ENCODE measurements at places on chromosomes 5 and 9.
A peak's percentile ranks its signal among the peaks of the same experiment; 100 is the strongest.

DNA sequence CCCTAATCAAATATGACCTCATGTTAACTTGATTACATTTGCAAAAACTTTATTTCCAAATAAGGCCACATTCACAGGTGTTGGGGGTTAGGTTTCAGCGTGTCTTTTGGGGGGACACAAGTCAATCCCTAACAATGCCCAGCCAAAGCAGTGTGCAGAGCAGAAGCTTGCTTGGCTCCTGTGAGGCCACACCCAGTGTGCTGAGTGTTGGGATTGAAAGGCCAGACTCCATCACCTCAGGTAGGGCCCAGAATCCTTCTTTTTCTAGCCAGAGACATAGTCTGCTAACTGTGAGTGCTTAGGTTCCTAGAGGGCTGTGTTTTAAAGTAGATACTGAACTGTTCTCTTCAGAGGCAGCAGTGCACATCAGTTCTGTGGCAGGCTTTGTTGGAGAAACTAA is 27.9 kb downstream of the KDM4C start:
- no peak for DNase-seq

DNA sequence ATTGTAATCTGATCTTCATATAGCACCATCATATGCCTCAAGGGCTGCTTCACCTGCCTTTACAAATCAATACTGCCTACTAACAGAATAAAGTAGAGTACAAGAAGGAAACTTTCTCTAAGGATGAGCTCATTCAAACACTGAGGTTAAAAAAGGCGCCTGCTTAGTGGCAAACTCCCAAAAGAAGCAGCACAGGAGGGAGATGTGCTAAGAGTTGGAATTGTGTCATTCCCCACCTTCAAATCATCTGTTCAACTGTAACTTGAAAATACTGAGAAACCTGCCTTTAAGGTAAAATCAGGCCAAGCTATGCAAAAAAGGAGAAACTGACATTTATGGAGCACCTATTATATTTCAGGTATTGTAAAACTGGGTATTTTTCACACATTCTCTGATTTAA is 560.6 kb downstream of the PTPRD start:
- DNase-seq: no peak

GRCh38 chr5:180785794-180786221 is 16.8 kb downstream of the MGAT1 start:
- DNase-seq: no peak

GRCh38 chr5:14768508-14769365 is 102.8 kb downstream of the ANKH start:
- no peak for DNase-seq

GRCh38 chr5:168941901-168942300 is 359.0 kb downstream of the SLIT3 start:
- no peak for DNase-seq

DNA sequence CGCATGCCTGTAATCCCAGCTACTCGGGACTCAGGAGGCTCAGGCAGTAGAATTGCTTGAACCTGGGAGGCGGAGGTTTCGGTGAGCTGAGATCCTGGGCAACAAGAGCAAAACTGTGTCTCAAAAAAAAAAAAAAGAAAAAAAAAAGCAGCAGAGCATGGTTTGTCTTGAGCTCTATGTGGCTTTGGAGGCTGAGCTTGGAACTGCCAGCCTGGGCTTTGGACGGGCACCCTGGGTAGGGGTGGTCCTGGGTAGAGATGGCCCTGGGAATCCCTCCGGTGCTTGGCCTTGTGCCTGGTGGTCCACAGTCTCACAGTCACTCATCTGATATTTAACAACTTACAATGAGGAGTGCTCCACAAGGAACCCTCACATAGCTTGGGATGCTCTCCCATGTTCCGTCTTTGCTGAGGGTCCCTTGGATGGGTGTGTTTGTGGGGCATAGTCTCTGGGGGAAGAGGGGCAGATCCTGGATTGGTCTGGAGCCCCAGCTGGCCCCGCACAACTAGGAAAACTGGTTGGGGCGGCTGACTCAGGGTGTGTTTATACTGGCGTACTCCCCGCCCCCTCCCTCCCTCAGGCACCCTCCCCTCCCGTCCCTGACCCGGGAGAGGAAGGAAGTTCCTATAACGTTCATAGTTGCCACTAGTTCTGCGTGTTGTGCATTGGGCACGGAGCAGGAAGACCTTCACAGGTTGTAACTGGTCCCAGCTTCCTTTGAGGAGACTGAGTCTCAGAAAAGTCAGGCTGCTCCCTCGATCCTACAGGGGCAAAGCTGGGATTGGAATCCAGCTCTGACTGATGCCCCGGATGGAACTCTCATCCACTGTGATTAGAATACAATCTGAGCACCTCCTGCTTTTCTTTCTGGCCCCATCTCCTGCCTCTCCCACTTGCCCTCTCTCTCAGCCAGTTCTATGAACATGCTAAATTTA is 11.2 kb downstream of the IER5L start:
- peak; percentile 46 for DNase-seq

GRCh38 chr5:141369994-141370848 is at the start of gene PCDHGB3:
Gene PCDHGB3 (plus strand): TSS chr5:141370242. CDS start chr5:141370395, 153 bp downstream.
- DNase-seq: no peak

GRCh38 chr5:448766-449090 is 5.8 kb downstream of the EXOC3 start:
- DNase-seq: no peak

DNA sequence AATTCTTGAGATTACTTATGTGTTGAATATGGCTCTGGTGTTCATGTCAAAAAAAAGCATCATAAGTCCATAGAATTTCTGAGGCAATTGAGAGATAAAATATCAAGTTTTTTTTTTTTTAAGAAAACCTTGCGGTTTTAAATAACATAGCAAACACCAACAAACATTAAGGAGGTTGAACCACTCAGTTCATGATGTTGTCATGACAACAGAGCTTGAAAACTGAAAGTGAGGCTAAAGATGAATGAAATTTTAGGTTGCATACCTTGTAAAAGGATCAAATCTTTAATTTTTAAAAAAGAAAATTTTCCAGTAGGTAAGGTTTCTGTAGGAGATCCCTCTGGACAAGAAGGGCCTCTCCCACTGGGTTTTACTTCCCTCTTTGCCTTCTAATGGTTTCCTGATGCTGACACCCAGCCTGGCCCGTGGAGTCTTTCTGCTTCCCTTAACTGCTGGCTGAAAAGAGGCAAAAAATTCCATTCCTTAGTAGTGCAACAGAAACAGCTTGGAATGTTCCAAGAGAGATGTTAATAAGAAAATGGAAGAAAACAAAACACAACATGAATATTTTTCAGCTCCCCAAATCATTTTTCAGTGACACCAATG is 60.0 kb upstream of the FER start:
- DNase-seq: no peak

GRCh38 chr9:78552802-78553201 is 255.9 kb downstream of the PSAT1 start:
- DNase-seq: peak; percentile 30

GRCh38 chr5:67201897-67202549 is 5.4 kb upstream of the CD180 start:
- DNase-seq: no peak

DNA sequence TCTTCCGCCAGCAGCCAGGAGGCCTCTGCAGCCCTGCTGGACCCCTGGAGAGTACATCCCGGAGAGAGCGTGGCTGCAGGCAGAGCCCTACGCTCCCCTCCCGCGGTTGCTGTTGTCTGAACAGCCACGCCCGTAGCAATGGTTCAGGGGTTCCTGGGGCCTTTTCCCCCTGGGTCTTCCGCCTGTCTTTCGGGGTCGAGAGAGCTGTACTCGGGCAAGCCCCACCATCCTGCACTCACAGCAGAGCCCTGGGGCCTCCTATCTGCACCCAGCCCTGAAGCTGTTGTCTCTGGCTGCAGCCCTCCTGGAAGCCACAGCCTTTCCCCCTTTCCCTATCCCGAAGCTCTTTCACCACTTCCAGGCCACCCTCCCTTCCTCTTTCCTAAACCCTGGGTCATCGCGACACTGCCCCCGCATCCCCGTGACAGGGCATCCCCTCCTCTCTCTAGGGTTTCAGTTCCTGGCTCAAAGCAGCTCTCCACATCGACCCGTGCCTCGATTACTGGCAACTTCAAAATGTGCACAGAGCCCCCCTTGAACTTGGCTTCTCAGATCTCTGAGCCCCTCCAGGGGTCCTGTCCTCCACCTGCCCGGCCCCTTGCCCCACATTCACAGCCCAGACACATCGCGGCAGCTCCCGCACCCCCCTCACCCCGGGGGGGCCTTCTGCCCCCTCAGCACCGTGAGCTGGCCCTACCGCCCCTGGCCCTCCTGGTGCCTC is 43.9 kb upstream of the CEP72 start:
- DNase-seq: no peak

GRCh38 chr5:33046091-33046490 is 335.0 kb downstream of the NPR3 start:
- DNase-seq: no peak

- no peak for DNase-seq
Measured at GRCh38 chr9:4862506-4863250, 69.9 kb downstream of the RCL1 start.

All from NCI-H2029 (cell line).